ENCODE measurements at places on chromosomes 12 and 14.
A peak's percentile ranks its signal among the peaks of the same experiment; 100 is the strongest.

DNA sequence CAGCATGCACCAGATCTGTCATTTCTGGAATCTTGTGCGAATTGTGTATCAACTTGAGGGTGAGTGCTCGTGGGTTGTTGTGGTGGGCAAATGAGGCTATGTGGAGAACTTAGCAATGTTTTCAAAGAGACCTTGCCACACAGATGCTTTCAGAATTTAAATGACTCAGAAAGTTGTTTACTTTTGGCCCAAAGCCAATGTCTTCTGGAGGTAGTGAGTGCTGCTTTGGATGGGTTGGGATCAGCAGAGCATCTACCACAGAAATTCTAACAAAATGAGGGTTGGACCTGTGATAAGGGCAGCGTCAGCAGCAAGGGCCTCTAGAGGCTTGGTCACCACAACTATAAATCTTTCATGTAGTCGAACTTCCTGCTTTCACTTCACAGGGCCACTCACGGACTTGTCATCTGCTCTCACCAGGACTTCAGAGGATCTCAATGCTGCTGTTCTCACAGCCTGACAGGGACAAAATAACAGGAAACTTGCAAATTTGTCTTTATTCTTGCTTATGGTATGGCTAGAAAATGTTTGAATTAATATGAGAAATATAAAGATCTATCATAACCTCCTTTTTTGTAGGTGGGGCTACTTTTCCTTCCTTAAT, 111.4 kb downstream of the DACT1 start:
- DNase-seq: peak; percentile 74

- DNase-seq: no peak
Observed at GRCh38 chr12:460261-461230, 807 bp downstream of the B4GALNT3 start.

GRCh38 chr14:94345344-94346064, 22.4 kb upstream of the SERPINA6 start:
- DNase-seq: peak; percentile 86

GRCh38 chr12:14613718-14614117, 46.0 kb upstream of the PLBD1 start:
- no peak for DNase-seq

- no peak for DNase-seq
Observed at GRCh38 chr14:90831821-90832220, 15.6 kb upstream of the TTC7B start.

- no peak for DNase-seq
Observed at GRCh38 chr12:27057543-27057942, 24.8 kb downstream of the C12orf71 start.

- no peak for DNase-seq
Observed at GRCh38 chr12:24421759-24422158, 472.3 kb upstream of the SOX5 start.

DNA sequence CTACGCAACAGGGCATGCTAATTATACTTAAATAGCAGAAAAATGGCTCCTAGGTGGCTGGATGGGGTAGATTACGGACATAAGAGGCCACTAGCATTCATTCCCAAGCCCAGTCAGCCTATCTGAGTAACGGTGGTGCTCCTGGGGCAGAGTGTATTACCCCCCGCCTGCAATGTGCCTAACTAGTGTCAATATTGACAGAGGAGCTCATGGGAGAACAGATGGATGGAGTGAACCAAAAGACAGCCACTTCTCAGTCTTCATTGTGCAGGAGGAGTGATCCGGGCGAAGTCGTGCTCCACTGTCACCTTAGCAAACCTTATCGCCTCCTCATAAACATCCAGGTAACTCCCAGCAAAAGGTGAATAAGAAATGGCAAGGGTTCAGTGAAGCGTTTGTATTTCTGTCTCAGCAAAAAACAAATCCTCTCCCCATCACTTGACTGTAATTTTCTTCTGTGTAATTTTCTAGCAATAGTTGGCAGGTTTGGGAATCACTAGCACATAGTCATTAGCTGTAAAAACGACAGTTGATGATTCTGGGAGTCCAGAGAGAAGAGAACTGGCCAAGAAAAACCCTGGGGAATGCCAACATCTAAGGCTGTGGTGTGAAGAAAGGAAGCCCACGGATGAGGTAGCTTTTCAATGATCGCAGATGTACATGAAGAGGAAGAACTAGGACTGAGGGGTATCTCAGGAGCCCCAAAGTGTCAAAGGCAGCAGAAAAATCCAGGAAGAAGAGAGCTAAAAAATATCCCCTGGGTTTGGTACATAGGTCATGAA, 126.6 kb upstream of the BCL2L14 start:
- no peak for DNase-seq

DNA sequence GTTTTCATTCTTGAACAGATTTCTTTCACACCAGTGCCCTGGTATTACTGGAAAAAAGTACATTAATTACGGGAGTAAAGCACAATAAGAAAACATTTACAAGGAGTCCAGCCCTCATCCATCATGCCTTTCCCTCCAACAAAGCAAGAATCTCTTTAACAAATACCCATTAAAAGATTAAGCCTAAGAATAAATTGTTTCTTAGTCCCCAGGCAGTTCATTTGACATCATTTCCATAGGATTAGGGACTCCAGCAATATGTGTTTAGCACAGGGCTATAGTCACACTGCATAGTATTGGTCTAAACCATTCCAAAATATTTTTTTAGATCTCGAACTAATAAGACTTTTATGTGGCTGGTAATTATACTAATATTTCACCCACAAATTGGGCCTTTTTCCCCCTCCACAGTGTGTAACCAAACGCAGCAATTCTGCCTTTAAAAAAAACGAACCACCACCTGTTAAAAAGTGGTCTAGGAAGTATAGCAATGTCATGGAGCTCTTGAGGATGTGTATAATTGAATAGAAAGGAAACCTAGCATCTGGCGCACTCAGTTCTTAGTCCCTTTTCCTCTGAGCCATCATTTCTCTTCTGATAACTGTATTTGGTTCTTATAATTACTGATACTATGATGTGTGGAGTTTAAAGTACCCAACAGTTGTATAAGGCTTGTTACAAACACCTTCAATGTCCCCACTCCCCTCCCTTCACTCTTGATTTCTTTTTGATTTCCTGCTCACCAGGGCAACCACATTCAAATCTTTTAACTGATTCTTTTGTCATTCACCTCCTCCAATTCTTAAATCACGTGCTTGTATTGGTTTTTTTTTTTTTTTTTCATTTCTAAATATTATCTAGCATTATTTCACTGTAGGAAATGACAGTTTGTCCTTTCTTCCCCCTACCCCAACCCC, 138.7 kb downstream of the ETV6 start:
- no peak for DNase-seq

DNA sequence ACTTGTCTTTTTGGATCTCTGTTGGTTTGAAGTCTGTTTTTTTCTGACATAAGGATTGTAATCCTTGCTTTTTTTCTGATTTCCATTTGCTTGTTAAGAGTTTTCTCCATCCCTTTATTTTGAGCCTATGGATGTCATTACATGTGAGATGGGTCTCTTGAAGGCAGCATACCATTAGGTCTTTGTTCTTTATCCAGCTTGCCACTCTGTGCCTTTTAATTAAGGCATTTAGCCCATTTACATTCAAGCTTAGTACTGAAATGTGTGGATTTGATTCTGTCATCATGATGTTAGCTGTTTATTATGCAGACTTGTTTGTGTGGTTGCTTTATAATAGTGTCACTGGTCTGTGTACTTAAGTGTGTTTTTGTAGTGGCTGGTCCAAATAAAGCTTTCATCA, 100.0 kb downstream of the CCDC91 start:
- no peak for DNase-seq

- DNase-seq: no peak
Observed at GRCh38 chr14:92514844-92515514, 1.4 kb downstream of the RIN3 start.

GRCh38 chr12:121719926-121720414, 7.4 kb downstream of the TMEM120B start:
- DNase-seq: peak; percentile 82

DNA sequence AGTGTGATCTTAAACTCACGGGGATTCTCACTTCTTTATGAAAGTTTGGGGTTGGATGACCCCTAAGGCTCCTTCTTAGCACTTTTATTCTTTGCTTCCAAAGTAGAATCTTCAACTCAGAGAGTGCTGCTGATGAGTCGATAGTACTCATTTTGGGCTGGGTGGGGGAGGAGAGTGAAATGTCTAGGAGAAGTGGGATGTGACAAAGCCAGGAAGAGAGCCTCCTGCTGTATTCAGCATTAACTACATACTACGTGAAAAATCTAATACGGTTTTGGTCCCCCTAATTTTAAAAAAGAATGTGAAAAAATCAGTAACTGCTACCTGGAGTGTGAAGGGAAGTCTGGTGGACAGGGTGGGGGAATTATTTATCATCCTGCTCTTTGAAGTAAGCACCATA, 148.3 kb downstream of the SAMD4A start:
- DNase-seq: no peak

DNA sequence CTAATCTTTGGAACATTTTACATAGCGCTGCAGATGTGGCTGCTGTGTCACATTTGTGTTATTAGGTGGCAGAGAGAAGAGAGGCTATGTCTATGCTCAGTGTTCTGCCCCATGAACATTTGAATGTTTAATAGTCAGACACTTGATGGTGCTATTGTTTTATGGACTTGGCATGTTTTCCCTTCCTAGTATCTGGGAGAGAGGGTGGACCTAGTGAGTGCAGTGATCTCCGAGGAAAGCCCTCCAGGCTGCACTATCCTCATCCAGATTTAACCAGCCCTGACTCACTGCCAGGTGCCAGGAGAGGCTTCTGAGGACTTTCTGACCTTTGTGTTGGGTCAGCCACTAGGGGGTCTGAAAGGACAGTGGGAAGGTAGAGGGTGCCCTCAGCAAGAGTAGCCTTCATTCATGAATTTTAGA, 24.3 kb downstream of the ZFC3H1 start:
- no peak for DNase-seq

DNA sequence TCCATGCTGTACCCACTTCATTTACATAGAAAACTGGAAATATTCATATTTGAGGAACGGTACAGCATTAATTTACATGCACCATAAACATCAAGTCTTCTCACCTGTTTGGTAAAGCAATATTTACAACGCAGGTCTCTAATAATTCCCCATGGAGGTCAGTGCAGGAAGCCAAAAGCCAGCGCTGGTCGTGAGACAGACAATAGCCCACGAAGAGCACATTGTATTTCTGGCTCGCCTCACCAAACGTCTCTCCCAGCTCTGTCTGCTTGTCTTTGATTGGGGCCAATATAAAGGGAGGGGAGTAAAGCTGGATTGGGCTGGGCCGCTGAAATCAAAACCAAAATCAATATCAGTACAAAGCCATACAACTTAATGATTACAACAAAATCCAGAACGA, 302.1 kb downstream of the MED13L start:
- no peak for DNase-seq

DNA sequence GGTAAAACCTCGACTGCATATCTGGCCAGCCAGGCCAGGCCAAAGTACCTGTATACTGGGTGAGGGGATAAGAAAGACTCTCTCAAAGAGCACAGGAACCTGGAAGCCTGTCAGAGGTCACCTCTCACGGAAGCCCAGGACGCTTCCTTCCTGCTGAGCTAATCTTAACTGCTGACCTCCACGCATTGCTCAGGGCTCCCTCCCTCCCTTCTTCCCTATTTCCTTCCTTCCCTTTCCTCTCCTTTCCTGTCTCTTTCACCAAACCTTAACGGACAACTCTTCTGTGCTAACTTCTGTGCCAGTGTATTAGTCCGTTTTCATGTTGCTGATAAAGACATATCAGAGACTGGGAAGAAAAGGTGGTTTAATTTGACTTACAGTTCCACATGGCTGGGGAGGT, 14.8 kb upstream of the RNASE10 start:
- no peak for DNase-seq

DNA sequence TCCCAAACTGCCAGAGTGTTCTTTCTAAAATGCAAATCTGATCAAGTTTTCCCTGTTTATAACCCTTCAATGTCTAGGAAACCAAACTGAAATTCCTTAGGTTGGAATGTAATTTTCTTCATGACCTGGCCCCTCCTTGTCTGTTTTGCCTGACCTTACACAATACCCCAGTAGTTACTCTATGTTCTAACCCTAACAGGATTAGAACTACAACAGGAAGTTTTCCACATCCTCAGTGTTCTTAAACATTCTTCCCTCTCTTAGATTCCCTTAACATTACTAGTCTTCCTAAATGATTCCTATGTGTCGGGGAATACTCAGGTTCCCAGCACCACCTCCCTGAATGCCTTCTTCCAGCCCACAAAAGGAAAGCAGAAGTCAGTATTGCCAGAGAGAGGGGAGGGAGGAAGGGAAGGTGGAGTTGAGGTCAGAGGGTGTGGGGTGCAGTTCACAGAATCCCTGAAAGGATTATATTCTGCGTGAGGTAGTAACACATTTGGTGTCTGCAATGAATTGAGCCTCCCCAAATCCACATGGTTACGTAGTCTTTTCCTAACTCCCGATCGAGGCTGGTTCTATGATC, 72.6 kb downstream of the BBS10 start:
- DNase-seq: no peak

DNA sequence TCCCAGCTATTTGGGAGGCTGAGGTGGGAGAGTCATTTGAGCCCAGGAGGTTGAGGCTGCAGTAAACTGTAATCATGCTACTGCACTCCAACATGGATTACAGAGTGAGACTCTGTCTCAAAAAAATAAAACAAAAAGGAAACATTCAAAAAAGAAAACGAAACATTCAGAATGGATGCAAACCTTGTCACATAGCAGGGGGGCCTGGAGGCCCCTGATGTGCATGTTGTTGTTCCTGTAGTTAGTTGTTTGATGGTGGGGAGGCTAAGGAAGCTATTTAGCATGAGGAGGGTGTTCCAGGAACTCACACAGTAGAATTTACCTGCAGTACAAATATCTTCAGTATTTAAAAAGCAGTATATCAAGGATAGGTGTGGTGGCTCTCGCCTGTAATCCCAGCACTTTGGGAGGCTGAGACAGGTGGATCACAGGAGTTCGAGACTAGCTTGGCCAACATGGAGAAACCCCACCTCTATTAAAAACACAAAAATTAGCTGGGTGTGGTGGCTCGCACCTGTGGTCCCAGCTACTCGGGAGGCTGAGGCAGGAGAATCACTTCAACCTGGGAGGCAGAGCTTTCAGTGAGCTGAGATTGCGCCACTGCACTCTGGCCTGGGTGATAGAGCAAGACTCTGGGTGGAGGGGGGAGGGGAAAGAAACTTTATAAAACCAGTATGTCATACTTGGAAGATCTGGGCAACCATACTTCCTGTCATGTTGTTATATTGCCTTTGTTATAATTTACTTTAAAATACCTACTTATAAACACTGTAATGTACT, 17.6 kb upstream of the AEBP2 start:
- no peak for DNase-seq

GRCh38 chr14:93970965-93971634, 5.3 kb downstream of the ASB2 start:
- no peak for DNase-seq

DNA sequence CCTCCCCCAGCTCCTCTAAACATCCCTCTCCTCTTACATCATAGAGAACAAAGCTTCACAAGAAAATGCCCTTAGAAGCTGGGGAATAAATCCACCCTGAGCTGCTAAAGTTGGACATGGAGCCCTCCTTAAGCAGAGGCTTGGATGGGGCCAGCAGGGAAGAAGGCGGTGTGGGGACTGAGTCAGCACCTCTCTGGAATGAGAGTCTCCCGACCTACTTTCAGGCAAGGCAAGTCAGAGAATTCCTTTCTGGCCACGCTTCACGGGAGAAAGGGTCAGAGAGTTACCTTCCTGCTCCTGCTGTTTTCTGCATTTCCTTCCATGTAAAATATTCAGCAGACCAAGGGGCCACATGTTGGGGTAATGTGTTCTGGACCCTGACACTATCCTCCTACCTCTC, 113.3 kb upstream of the PRB2 start:
- peak; percentile 57 for DNase-seq

Data from epithelial cell of proximal tubule (primary cell).